ENCODE measurements at places on chromosomes 13 and 19. TPM values are rescaled to one million over a fixed set of nuclear protein-coding genes. Genes with fewer than 3 reads are reported as not detected.
A peak's percentile ranks its signal among the peaks of the same experiment; 100 is the strongest.

MEIS3 gene
- polyA plus RNA-seq = 0.74 TPM

GRCh38 chr19:48815870-48816501 is 5.2 kb upstream of the BCAT2 start:
- no peak for DNase-seq

DNA sequence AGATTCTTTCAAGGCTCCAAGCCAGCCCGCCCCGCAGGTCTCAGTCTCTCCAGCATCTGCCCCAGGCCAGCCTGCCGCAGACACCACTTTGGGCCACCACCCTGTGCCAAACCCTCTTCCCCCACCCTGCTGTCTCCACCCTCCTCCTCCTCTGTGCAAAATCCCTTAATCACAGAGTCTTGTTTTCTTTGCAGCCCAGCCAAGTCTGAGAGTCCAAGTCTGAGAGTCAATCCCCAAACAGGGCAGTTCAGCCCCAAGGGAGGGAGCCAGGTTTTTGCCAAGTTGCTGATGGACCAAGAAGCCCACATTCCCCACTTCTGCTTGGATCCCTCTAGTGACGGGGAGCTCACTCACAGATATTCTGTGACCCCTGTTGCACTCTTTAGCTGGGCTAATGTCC is 3.1 kb downstream of the ADAMTS10 start:
- DNase-seq = no peak

- DNase-seq = peak; percentile 53
Observed at GRCh38 chr19:49119411-49120324, at the start of gene PPFIA3. Gene PPFIA3 (plus strand): TSS chr19:49119544. CDS start chr19:49127874, 8,330 bp downstream.

DNA sequence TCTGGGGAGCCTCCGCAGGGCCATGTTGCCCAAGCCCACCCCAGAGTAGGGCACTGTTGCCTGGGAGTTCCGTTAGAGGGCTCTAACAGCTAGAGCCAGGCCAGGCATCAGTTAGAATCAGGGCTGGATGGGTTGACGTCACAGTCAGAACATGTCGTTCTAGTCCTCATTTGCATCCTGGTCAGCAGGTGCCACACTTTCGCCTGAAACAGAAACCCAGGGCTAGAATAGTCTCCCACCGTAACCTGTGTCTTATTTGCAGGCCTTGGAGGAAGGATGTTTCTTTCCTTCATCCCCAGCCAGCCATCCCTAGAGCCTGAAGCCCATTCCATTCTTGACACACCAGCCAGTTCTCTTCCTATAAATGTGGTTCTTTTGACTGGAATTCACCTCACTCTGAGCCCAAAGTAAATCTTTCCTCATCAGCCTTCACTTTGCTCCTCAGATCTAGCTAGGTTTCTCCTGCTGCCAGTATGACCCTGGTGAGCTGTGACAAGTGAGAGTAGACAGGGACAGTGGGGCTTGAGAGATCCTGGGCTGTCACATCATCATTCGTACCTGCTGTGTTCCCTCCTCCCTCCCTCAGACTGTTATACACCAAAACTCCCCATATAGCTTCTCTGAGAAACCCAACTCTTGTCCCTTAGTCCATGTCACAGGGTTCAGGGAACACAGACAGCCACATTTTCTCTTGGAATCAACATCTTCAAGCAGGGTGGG is 12.2 kb upstream of the CCDC97 start:
- no peak for DNase-seq

- DNase-seq = no peak
Observed at GRCh38 chr19:35207391-35207871, 21.1 kb downstream of the FAM187B start.

All from K562 (cell line).